ENCODE measurements at places on chromosomes 16 and 17.

- DNase-seq = no peak
Observed at GRCh38 chr16:85125570-85126393, 13.5 kb upstream of the CIBAR2 start.

GRCh38 chr17:55883149-55883548 is 132.3 kb downstream of the PCTP start:
- DNase-seq = no peak

DNA sequence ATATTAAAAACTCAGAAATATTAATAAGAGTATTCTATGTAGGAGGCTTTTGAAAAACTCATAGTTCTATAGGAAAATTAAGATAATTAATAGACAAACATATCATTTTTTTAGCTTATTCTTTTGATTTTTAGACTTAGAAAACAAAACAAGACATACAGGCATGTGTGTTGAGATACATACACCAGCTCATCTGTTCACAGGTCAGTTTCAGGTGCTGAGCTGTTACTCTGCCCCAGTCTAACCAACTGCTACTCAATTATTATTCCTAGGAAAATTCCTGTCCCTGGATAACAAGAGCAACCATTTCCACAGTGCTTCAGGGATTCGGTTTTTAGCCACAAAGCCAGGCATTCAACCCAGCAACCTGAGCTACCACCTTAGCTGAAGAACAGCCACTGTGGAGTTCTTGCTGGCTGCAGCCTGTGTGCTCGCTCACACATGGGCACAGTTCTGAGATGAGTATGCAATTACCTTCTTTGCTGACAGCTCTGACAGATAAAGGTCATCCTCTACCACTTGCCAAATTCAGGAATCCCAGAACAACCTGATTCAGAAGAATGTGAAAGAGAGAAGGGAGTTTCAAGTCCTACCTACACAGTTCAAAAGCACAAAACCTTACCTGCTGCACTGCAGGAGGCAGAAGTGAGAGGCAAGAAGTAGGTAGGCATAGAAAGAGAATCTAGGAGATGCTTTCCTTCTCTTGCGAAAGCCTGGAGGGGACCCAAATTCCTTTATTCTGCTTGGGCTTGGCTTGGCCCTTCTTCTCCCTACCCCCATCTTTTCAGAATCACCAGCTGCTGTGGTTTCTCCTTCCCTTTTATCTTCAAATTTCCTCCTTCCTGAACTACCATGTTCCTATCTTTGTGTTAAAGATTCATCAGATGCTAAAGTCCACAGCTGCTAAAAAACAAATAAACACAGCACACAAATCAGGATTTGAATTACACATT is 62.7 kb downstream of the TEX2 start:
- DNase-seq = peak; percentile 64

- DNase-seq = no peak
Observed at GRCh38 chr16:17258848-17259713, 211.7 kb downstream of the XYLT1 start.

- no peak for DNase-seq
Observed at GRCh38 chr16:30418350-30419181, 11.2 kb downstream of the ZNF771 start.

Measured in adipocyte (in vitro differentiated cells).